ENCODE measurements at places on chromosomes 3 and 15.

GRCh38 chr3:36923981-36924743 lies 20.7 kb downstream of the TRANK1 start:
- DNase-seq: no peak

- no peak for DNase-seq
These were observed 5.4 kb upstream of the TRIM59 start for GRCh38 chr3:160454995-160455394.

- no peak for DNase-seq
These were observed 40.3 kb upstream of the ZPLD1 start for GRCh38 chr3:102394517-102394916.

GRCh38 chr3:183254487-183255347 lies 1.7 kb downstream of the B3GNT5 start:
- DNase-seq: no peak

GRCh38 chr15:100787567-100788417 lies 91.8 kb upstream of the ALDH1A3 start:
- no peak for DNase-seq

DNA sequence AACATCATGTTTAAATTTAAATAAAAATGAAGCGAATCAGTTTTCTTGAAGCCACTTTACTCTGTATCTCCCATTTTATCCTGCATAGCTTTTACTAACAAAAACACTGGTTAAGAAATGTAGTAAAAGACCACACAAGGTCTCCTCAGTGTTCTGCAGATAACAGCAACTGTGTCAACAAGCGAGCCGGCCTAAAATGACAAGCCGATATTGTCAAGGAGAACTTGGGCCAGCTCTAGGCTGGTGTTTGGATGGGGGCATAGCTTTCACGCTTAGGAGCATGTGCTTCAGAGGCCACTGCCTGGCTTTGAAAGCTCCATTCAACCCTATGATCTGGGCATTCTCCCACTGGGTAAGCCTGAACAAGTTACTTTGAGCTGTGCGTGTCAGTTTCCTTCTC lies 38.1 kb downstream of the MFSD1 start:
- no peak for DNase-seq

- no peak for DNase-seq
These were observed 282.2 kb upstream of the LRRN1 start for GRCh38 chr3:3516996-3517395.

DNA sequence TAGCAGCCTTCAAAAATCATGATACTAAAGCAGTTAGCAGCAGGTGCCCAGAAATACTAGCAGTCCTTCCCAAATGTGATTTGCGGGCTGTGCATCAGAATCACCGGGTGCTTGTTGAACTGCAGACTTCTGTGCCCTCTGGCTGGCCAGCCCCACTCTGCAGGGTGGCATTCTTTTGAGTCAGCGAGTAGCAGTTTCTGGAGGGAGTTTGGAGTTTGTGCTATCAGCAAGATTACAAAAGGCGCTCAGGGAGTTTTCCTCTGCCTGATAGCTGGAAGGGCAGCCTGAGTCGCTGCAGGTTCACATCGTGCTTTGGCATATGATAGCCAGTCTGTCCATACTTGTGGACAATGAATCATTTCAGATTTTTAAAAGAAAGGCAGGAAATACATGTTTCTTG lies 57.6 kb downstream of the CLDN11 start:
- DNase-seq: no peak

GRCh38 chr15:95235033-95235432 lies 1003.7 kb downstream of the MCTP2 start:
- DNase-seq: no peak

GRCh38 chr3:43017593-43018195 lies 38.6 kb downstream of the GASK1A start:
- DNase-seq: no peak

DNA sequence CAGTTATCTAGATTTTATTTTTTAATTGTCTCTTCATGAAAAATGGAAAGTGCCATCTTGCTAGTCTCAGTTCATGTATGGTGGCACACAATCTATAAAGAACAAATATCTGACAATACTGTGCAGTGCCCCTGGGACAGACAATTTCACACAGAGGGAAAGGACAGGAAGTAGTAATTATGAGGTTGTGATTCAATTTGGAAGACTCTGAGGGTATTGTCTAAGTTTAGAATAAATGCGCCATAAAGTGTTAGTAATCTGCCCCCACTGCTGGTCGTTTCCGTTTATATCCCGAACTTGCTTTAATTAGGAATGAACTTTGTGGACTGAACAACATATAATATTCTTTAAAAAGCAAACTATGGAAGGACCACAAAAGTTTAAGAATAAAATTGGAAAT lies 196.4 kb upstream of the SLC24A5 start:
- DNase-seq: no peak

- no peak for DNase-seq
These were observed 821.6 kb downstream of the PDCD6IP start for GRCh38 chr3:34619990-34620389.

DNA sequence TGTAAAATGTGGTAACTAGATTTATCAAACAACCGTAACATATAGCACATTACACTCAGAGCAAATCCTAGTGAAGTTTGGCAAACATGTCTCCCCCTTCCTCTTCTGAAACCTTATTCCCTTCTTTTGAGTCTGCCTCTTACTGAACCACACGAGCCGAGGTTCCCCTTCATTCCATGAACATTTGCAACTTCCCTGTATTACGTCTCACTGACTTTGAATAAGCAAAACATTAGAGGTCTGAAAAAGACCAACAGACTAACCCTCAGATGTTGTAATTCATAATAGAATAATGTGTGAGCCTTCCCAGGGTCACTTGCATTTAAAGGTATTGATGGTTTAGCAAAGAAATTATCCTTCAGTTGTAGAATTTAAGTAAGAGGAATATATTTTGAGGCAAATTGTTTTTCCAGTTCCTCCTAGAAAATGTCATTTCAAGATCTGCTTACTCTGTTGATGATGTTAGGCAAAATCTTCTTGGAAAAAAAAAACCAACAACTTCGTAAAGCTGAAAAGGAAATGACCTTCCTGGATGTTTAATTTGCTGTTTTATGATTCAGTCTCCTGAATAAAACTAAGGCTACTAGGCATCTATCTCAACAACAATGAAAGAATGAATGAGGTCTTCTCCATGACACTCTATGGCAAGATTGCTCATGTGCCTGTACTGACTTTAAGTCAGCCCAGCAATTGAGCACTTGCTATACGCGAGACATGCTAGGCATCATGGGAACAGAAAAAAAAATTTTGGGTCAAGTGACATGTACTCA lies 296.9 kb upstream of the NECTIN3 start:
- no peak for DNase-seq

DNA sequence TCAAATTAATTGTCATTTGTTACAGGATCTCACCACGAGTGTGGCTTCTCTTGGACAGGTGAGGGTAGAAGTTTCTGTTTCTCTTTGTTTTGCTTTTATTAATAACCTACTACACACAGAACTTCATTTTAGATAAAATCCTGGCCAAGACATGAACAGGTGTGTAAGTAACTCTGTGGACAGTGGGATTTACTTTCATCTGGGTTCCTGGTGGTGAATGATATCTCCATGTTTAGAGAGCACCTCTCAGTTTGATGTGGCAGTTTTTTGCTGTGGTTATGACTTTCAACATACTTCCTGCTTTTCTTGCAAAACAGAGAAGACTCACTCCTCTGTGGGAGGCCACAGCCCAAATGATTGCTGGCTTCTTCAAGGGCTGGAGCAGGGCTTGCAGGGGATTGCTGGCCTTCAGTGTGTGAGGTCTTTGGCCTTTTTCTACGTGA lies 71.1 kb upstream of the XCR1 start:
- DNase-seq: no peak

GRCh38 chr3:45216021-45216609 lies 10.0 kb downstream of the TMEM158 start:
- no peak for DNase-seq

DNA sequence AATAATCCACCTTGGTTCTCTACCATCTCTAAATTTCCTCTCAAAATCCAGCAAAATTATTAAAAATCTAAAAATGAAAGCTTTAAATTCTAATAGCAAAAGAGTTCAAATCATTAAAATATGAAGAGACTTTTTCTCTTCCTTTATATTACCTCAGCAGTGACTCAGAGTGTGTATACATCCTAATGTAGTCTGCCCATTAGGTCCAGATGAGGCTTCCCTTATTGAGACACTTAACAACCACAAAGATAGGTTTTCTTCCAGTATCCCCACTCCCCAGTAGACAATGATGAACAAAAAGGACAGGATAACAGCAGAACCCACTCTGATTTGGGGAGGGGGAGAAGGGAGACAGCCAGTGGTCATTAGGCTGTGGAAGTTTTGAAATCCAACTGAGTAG lies 61.5 kb upstream of the DCBLD2 start:
- no peak for DNase-seq

DNA sequence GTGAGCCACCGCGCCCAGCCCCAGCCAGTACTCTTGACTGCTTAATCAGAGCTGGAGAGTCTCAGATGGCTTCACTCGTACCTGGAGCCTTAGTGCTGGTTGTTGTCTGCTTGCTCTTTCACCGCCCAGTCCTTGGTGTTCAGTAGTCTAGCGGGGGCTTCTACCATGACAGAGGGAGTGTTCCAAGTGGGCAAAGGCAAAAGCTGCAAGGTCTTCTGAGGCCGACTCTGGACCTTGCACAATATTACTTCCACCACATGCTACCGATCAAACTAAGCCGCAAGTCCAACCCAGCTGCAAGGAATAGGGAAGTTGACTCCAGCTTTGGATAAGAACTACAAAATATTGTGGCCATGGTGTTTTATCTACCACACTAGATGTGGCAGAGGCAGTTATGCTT lies 6.6 kb downstream of the PARL start:
- no peak for DNase-seq
